ENCODE measurements at places on chromosomes 3 and 15. TPM values are rescaled to one million over a fixed set of nuclear protein-coding genes. Genes with fewer than 3 reads are reported as not detected.

Gene ITIH4
- total RNA-seq: not detected

Gene MCTP2
- 14.8 TPM for total RNA-seq

Gene GOLGA6L10
- 0.35 TPM for total RNA-seq

Gene ZNF80
- total RNA-seq: not detected

Gene ARPIN
- total RNA-seq: 7.5 TPM

Gene USP19
- 39.2 TPM for total RNA-seq

Gene PATL2
- not detected for total RNA-seq

Gene SLC9C1
- 1.7 TPM for total RNA-seq

Gene SENP8
- 2.6 TPM for total RNA-seq

Gene UBAP1L
- under 0.01 TPM for total RNA-seq

Gene GPR62
- total RNA-seq: not detected

Gene TM4SF1
- 247 TPM for total RNA-seq

- no peak for DNase-seq
These were observed 334.8 kb downstream of the LPP start for GRCh38 chr3:188488801-188489200.

- no peak for DNase-seq
These were observed at the start of gene PLSCR4 for GRCh38 chr3:146250449-146251382. Gene PLSCR4, minus strand, starts transcription at chr3:146251105. Its CDS starts 29,034 bp downstream, at chr3:146222071.

DNA sequence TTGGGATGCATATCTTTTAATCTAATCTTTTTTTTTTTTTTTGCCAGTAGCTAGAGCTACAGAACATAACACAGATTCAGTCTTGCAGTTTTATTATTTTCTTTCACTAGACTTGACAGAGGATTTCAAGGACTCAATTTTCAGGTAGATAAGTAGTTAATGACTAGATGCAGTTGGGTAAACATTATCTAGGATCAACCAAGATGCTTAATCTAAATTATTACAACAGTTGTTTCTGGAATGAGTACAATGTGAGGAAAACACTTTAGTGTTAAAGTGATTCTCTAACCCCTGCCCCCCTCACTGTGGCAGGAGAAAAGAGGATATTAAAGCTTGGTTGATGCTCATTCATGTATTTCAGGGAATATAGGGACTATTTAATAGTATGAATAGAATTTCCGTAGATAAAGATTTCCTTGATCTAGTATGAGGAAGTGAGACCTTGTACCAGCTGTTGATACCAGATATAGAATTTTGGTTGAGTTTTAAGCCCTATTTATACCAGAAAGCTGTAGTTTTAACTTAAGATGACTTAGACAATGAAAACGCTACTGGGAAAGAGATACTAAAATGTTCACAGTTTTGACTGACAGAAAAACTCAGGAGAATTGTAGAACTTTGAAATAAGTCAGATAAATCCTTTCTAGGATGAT is 389.0 kb upstream of the C2CD4B start:
- peak; percentile 66 for DNase-seq

DNA sequence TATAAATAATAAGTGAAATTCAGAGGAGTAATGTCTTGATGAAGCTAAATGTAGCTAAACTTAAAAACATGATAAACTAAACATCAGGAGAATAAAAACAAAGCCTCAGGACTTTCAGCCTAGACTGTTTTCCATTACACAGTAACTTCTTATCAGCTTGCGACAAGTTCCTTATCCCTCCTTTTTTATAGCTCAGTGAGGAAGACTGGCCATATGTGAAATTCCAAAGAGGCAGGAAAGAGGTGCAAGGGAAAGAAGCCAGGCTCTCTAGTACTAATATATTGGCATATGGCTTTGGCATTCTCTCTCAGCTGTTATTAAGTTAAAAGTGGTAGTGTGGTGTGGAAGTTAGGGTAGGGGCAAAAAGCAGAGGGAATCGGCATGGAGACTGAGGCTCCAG is 4.4 kb downstream of the COX17 start:
- DNase-seq: no peak

- no peak for DNase-seq
These were observed 8.9 kb downstream of the CISH start for GRCh38 chr3:50602595-50603191.

DNA sequence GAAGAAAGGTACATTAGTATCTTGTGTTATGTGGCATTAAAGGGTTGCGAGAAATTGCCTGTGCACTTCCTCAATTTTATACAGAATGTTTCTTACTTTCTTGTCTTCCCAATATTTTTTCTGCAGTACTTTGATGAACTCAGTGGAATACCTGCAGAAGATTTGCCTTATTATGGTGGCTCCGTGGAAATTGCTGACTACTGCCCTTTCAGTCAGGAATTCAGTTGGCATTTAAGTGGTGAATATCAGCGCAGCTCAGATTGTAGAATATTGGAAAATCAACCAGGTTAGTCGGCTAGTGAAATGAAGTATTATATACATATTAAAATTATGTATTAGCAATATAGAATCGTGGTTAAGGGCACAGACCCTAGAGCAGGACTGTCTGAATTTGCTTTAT is 61.3 kb downstream of the LMLN start:
- DNase-seq: no peak

DNA sequence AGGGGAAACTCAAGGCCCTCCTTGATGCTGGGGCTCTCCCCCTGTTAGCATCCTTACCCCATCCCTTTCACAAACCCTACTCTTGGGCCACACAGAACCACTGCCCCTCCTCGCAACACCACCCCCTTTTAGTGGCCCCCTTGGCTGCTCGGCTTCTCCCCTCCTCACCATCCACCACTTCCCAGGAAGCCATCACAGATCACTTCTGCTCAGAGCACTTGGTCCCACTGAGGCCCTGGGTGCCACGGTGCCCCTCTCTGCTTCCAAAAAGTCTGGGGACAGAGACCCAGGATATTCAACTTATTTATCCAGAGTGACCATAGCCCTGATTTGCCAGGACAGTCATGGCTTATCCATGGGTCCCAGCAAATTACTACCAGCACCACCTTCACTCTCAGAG is 2.4 kb downstream of the RHCG start:
- no peak for DNase-seq

GRCh38 chr15:94229591-94230369 is 1.6 kb upstream of the MCTP2 start:
- DNase-seq: no peak

GRCh38 chr15:25737218-25737643 is 125.9 kb downstream of the ATP10A start:
- no peak for DNase-seq

- peak; percentile 95 for DNase-seq
These were observed 13.2 kb downstream of the MRAS start for GRCh38 chr3:138361561-138361971.

DNA sequence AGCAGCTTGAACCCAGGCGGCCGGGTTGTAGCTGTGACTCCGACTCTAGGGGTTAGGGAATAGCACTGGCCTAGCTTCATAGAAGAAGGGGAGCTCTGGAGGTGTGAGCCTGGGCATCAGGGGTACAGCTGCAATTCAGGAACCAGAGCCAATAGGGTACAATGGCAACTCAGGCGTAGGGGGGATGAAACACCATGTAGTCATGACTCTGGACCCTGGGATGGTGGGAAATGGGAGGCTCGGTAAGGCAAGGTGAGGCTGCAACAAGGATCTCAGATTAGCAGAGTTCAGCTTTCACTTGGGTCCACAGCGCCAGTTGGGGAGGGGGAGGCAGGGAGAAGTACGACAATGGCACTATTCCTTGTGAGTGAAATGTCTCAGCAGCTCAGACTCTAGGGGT is 210.2 kb upstream of the LYSMD4 start:
- no peak for DNase-seq

DNA sequence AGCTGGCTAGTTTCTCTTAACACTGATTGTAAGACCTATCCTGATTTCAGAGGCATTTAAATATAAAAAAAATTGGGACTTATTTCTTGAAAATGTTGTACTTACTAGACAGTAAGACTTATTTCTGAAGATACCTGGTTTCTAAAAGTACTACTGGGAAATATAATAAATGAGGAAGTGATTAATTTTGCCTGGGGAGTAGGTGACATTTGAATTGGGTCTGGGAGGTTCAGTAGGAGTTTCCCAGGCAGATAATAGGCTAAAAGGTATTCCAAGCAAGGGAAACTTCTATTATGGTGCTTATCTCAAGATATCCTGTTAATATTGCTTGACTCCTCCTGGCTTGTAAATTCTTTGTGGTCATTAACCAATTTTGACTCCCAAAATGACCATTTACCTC is 6.5 kb upstream of the IQGAP1 start:
- no peak for DNase-seq

DNA sequence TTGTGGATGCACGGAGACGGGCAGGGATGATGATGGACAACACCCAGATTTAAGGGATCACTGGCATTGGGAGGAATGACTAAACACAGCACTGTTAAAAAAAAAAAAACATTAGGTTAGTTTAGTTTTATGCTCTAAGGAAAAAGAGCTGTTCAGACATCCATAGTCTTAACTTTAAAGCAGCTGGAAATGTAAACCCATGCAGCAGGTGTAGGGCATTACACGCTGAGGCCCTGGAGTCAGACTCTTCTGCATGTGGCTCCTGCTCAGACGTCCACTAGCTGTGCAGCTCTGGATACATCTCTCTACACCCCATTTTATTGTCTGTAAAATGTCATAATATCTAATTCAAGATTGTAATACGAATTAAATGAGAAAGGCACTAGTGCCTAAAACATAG is 191.8 kb upstream of the RASGRP1 start:
- DNase-seq: no peak

- no peak for DNase-seq
These were observed 946.8 kb downstream of the TUSC7 start for GRCh38 chr3:117656391-117656790.

- peak; percentile 21 for DNase-seq
These were observed 40.2 kb upstream of the UBE2E2 start for GRCh38 chr3:23162934-23163333.

GRCh38 chr3:184354121-184354728 is 7.2 kb downstream of the CLCN2 start:
- no peak for DNase-seq

DNA sequence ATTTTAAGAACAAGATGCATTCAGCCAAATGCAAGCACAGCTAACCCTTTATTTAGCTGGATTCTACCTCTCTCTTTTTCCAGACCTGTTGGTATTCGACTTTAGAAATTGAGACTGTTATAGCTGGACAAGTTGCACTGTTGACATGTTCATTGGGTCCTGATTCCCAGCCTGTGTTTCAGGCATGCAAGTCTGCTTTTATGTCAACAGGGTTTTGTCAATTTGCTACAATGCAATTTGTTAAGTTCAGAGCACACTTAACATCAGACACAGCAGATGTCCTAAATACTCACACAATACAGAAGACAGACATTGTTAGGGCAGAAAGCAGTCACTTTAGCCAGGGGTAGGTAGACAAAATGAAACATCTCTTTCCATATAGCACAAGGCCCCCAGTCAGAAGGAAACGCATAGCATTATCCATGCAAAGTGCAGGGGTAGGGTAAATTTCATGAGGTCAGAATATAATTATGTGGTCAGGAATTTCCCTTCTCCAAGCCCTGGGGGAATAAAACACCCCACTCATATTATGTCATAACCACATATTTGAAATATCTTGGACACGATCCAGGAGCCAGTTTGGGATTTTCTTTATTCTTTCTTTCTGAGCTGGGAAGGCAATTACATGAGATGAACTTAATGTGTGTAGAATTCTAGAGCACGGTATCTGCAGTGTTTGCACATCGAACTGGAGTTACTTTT is 504.1 kb downstream of the NTRK3 start:
- peak; percentile 89 for DNase-seq

DNA sequence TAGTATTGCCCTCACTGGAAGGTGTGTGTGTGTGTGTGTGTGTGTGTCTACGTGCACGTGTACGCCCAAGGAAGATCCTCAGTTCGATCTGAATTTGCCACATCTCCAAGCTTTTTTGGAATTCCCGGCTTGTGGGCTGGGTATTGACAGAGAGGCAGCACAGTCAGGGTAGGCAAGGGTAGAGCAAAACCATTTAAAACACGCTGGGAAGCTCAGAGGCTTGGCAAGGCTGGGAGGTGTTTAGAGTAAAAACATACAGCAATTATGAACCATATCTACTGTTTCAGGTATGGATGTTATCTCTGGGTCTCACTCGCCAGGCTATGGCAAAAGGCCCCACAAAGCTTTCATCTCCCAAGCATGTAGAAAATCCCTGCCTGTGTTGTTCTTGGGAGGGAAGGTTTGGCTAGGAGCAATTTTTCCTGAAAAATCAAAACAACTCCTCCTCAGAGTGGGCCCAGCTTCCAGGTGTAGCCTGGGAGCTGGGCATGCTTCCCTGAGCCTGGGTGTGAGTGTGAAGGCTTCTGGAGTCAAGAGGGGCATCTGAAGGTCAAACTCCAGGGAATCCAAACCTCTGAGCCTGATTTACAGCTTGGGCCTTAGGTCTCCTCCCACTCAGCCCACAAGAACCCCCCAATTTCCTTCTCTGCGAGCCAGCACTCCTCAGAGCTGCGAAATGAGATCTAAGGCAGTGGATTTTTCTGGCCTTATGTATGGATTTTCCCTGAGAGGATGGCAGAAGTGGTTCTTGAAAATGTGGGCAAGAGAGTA is 244.8 kb upstream of the TPRG1 start:
- DNase-seq: no peak

GRCh38 chr3:165070682-165071081 is 7.6 kb downstream of the SI start:
- no peak for DNase-seq

- DNase-seq: peak; percentile 78
These were observed 21.4 kb upstream of the SPPL2A start for GRCh38 chr15:50786871-50787270.

DNA sequence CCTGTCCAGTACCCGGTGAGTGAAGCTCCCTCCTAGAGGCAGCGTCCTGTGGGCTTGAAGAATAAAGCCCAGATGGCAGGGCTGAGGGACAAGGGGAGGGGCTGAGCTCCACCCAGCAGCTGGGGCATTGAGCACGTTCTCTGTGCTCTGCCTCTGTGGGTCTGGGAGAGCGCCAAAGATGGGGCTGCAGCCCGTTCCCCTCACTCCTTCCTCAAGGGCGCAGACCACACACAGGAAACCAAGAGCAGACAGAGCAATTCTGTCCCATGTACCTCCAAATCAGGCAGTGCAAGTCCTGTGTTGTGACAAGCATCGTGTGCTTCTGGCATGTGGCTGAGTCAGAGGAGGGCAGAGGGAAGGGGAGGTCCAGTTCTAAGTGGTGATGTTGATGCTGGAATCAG is 15.7 kb upstream of the KIF23 start:
- DNase-seq: peak; percentile 42

- no peak for DNase-seq
These were observed 24.0 kb downstream of the PDHB start for GRCh38 chr3:58409663-58410062.

- DNase-seq: peak; percentile 86
These were observed 727.7 kb upstream of the NECTIN3 start for GRCh38 chr3:110343945-110344344.

DNA sequence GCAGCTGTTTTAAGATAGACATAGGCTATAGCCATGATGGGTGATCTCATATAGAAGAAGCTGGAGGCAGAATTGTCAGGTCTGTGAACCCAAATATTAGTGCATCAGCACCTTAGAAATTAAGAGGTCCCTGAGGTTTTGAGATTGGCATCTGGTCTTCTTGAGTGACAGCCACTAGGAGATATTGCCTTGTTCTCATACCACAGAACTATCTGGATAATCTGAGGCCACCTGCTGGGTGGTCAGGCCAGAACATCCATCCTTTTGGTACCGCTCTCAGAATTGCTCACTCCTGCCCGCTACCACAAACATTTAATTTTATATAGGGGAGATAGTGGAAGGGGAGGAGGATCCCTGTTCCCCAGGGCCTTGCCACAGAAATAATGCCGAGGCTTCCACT is 210.6 kb upstream of the ZPLD1 start:
- DNase-seq: peak; percentile 58
